ENCODE measurements at places on chromosomes 11 and 22.
A peak's percentile ranks its signal among the peaks of the same experiment; 100 is the strongest.

GRCh38 chr11:110606415-110606814, 105.8 kb downstream of the ARHGAP20 start:
- DNase-seq = no peak

- DNase-seq = no peak
Observed at GRCh38 chr11:126317432-126317755, 13.5 kb downstream of the DCPS start.

DNA sequence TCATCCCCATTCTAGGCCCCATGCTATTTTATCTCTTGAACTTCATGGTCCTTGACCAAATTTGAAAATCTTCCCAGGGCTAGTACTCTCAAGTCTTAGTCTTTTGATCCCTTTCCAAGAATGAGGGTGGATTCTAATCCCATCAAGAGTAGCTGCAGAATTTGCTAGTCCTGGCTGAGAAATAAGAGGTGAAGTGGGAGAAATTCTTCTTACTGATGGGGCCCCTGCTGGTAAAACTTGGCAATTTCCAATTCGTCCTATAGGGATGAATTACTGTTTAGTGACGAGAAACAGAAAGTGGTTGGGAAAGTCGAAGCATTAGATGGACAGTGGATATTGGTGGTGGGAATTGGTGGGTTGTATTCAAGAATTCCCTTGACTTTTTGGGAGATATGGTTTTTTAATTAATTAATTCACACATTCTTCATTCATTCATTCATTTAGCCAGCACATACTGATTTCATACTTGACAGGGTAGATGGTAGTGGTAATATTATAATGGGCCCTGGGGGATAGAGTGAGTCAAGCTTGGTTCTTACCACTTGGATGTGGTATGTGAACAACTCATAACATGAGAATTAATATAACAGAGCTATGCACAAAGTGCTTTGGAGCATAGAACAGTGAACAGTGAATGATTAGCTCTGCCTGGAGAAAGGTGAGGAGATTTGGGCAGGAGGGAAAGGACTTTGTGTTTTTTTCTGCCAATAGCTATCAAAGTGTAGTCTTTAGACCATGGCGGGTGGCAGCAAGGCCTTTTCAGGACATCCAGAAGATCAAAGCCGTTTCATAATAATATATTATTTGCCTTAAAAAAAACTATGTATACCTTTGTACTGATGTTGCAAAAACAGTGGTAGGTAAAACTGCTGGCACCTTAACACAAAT, 103.8 kb downstream of the STIM1 start:
- no peak for DNase-seq

- DNase-seq = peak; percentile 68
Observed at GRCh38 chr22:37428649-37429586, 1.6 kb upstream of the ELFN2 start.

DNA sequence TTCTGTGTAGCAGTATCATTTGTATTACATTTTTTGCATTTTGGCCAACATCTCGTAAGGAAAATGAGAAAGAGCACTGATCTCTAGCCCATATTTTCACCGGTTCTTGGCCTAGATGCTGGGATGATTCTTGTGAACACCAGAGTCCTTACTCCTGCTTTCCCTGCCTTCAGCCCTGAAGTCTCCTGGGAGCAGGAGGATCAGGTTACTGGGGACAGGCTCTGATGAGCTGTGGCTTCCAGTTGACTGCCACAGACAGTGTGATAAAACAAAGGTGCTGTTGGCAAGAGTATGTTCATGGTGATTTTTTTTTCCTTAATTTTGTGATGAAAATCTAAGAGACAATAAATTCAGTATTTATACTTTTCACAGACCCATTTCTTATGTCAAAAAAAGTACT, 34.2 kb upstream of the ADSL start:
- no peak for DNase-seq

DNA sequence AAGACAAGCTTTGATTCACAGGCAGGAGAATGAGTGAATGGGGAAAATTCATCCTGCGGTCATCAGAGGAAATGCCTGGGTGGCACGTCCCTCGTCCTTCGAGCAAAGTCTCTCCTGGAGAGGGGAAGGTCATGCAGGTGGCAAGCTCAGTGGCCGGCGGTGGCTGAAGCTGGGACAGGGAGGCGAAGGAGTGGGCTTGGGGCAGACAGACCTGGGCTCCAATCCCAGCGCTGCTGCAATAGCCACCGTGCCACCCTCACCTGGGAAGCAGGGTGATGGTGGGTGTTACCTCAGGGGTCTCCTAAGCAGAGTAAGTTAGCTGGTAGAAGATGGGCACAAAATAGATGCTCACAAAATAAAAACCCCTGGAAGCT, 22.4 kb upstream of the CACNG2 start:
- no peak for DNase-seq

DNA sequence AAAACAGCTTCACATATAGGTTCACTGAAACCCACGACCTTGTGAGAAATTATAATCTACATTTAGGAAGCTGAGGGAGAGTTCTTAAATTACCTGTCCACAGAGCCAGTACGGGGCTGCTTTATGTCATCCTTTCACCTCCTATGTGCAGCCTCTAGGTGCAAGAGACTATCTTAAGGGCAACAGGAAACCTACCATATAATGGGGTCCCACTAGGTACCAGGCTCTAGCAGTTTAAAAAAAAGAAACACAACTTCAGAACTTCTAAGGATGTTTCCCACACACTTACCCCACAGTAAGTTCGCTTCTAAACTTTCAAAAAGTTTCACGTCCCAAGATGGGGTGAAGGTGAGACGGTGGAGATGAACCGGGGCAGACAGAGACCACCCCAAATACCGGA, 573 bp downstream of the STK33 start:
- no peak for DNase-seq
